CD4-positive, alpha-beta T cell treated with Interleukin-21 for 1 hour (primary cell): ENCODE measurements at places on chromosomes 7 and 10.

DNA sequence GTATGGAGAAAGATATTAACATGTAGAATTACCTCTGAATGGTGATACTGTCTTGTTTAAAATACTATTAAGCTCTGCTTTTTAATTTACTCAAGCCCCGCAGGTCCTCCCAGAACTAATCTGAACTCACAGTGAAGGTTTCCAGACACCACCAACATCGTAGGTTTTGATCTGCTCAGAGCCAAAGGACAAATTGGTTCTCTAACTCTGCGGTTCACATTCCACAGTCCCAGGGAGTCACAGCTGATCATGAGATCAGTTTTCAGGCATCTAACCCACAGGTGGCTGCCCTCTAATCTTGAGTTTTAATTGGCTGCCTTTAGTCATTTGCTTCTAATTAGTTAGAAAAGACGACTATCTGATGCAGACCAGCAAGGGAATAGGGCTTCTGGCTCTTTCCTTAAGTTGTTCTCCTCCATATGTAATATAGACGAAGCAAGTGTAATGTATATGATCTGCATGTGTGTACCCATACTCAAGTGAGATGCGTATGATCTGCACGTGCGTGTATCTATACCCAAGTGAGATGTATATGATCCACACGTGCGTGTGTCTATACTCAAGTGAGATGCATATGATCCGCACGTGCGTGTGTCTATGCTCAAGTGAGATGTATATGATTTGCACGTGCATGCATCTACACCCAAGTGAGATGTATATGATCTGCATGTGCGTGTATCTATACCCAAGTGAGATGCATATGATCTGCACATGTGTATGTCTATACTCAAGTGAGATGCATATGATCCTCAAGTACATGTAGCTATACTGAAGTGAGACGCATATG, 331.5 kb upstream of the NPVF start:
- no peak for DNase-seq

DNA sequence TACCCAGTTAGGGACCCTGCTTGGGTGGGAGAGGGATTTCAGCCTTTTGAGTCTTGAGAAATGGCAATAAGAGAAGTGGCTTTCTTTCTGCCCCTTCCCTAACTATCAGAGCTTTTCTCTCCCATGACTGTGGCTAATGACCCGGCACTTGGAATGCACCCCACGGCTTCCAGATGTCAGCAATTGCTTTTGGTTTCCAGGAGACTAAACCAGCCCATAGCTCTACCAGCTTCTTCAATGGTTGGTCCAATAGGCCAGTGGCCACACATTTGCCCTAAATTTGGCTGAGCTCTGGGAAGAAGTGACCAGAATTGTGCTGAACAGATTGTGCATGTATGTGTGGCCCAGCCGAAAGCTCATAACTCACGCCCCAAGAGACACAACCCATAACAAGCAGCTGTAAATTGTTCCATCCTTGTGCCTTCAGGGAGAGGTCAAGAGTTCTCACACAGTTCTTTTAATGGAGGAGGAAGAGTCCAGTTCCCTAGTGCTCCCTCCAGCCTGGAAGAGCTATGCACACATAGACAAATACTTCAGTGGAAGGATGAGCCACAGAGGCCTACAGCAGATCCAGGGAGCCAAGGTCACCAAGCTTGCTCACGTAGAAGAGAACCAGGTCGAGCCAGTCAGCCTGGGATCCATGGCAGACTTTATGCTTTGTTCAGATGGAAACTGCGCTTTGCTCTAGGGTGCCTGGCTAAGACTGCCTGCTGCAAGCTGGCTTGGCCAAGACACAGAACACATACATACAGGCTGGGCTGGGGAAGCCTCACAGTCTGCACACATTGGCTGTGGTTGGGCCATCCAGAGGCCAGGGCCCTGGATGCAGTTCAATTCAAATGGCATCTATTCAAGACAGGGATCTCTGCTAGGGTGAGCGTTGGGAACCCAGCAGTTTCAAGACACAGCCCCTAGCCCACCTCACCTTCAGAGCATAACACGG, 131.8 kb upstream of the HABP2 start:
- no peak for DNase-seq

DNA sequence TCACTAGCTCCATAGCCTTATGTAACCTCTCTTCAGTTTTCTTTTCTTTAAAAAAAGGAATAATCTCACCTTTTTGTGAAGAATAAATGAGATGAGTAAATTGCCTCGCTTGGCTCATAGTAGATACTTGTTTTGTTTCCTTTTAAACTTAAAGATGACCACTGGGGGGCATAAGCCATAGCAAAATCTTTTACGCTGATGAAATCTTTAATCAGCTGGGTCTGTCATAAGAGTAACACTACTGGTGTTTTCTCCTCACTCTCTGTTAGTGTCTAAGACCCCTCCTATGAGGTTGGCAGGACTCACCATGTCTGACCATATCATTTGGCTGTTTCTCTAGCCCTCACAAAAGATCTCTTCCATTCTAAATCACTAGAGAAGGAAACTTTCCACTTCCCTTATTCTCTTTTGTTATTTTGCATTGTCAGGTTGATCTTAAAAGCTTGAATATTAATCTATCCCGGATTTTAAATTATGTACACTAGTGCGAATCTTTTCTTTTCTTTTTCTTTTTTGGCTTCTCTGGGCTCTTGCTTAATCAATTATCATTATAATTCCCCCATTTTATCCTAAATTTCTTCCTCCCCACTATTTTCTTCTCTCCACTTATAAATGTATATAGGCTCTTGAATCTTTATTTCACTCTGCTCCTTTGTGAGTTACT, 12.5 kb downstream of the STAG3 start:
- peak; percentile 74 for DNase-seq

DNA sequence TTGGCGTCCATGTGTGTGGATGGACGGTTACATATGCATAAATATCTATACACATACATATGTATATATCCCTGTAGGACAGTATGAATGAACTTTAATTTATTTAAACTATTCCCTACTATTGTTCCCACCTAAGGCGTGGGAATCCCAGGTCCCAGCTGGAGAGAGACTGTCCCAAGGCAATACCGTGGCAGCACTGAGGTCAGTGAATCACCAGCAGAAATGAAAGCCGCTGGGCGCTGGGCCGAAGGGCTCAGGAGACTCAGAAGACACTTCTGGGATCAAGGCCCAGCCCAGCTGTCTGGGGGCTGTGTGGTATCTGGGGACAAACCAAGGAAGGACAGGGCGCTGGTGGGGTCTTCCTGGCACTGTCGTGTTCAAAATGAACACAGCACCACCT, 49.6 kb upstream of the MYL10 start:
- DNase-seq: no peak

GRCh38 chr10:58781873-58782488, 269.3 kb downstream of the BICC1 start:
- peak; percentile 22 for DNase-seq

- DNase-seq: no peak
Observed at GRCh38 chr7:142177869-142178268, 66.4 kb downstream of the MGAM2 start.

DNA sequence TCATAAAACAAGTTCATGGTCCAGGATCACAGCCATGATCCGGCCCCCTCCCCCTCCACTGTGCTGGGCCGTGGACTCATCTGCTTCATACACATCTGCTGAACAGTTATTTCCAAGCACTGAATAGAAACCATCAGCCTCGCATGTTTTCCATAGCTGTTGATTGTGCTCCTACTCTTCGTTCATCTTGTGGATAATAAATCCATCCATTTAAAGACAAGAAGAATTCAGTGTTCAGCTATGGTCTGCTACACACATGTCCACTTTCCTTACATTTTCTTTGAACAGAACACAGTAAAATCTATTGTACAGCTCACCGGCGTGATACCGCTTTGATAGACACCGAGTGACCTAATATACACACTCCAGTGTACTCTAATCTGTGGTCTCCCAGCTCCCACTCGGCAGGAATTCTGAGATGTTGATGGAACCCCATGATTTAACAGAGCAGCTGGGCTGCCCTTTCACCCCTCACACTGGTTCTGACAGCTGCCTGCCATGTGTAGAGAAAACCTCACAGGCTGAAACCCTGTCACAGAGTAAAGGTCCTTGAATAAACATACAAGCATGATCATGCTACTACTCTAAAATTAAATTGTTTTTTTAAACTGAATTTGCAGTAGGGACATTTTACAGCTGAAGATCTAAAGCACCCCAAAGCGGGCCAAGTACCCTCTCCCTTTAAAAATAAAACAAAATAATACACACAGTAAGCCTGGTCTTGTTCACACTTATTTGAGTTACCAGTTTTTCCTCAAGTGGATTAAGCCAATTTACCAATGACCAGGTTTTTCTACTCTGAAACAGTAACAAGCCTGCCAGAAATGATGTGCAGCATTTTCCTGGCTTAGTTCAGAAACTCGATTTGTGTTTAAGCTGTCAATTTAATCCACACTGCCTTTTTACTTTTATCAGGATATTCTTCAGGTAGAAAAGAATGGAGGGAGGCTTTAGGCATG, 95.1 kb upstream of the FZD1 start:
- DNase-seq: no peak

- no peak for DNase-seq
Observed at GRCh38 chr7:132817949-132818348, 241.7 kb upstream of the PLXNA4 start.

- no peak for DNase-seq
Observed at GRCh38 chr7:128094686-128095085, 63.4 kb upstream of the LRRC4 start.

DNA sequence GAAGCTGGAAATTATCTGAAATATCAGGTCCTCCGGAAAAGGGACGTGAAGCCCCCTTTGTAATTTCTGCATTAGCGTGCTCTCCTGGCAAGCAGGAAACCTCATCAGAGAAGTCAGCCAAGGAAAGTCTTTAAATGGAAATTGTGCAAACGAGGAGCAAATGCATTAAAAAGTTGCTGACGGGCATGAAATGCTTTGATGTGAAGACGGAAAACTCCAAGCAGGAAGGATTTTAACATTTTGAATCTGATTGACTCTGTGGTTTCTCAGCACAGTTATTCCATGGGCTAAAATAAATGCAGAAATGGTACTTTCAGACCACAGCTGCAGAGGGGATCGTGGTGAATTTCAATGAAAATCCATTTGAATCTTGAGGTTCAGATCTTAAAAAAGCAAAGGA, 167.8 kb downstream of the AHR start:
- DNase-seq: no peak

DNA sequence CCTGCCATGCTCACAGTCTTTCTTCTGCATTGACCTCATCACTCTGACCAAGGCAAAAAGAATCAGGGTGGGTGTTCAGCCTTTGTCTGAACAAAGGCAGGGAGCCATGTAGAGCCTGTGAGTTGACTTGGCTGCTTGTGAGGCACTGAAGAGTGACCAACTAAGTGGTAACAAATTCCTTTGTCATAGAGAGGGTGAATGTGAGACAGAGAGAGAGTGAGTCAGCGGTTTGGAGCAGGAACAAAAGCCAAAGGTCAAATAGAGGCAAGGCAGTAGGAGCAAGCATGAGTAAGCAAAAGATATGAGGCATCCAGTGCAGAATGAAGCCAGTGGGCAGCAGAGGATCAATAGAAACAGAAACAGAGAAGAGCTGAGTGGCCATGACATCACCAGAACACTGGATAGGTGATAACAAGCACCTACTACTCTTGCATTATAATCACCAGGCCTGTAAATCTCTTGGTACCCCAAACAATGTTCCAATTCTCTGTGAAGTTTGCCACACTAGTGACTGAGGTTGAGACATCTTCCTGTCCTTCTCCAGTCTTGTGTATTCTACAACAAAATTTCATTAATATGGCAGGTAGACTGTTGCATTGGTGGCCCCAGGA, 116.2 kb upstream of the LAMB4 start:
- DNase-seq: no peak

DNA sequence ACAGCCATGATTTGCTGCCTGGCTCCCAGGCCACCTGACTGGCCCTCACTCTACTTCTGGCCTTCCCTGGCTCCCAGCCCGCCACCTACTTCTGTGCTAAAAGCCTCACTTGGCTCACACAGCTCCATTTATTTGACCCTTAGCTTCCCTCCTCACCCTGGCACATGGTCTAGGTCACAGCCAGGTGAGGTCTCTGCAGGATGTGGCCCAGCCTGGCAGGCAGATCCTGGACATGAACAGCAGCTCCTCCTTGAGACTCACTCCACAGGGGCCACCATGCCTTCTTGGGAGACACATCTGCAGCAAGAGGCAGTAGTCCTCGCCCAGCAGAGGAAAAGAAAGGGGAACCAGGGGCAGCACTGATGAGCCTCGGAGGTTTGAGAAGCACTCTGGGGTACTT, 64.6 kb downstream of the GRID1 start:
- DNase-seq: no peak

DNA sequence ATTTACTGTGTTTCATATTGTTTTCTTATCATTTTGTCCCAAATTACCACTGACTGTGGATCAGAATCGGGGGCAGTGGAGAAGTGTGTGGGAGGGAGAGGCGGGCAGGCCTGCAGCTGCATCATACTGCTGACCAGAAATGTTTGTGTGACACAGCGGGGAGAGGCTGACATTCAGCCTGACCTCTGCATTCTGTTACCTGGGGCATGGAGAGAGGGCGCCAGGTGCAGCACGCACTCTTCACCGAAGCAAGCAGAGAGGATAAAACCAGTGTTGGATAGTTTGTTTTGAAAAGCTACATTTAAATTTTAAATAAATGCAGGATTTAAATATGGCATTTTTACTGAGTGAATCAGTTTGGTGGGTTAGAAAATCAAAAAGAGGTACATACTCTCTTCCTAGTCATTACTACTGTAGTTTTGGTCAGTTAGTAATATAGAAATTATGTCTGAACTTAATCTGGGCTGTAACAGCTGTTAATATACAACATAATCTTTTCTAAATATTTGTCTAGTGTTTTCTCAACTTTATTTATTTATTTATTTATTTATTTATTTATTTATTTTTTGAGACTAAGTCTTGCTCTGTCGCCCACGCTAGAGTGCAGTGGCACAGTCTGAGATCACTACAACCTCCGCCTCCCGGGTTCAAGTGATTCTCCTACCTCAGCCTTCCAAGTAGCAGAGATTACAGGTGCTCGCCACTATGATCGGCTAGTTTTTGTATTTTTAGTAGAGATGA, 8.8 kb upstream of the STMP1 start:
- no peak for DNase-seq

- DNase-seq: no peak
Observed at GRCh38 chr7:140702774-140703173, 6.3 kb downstream of the NDUFB2 start.

- DNase-seq: peak; percentile 18
Observed at GRCh38 chr7:77727936-77728701, 31.9 kb downstream of the RSBN1L start.

DNA sequence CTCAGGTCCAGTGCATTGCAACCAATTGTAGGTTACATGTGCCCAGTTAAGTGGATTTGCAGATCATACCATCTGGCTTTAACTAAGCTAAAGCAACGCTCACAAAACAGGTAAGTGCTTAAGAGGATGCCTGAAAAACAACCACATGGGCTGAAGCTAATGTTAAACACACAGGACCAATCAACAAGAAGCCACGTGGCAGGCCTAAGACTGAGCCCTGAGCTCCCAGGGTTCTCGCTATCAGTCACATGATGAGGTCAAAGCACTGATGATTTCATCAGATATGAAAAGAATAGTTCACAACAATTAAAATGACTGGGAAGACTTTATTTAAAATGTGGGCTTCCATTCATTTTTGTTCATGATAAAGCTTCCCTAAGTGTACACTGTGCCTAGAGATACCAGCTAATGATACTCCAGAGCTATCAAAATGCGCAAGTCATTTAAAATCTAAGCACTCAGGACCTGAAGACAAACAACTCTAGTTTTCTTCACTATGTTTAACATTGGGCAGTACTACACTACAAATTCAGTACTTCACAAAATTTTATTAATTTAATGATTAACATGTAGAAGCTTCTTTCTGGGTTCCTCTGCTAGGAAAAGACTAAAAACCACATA, 90.6 kb downstream of the PIP4K2A start:
- DNase-seq: no peak

- DNase-seq: no peak
Observed at GRCh38 chr7:147547252-147547897, 1043.2 kb upstream of the C7orf33 start.
